Activated naive CD4-positive, alpha-beta T cell treated with anti-CD3 and anti-CD28 coated beads for 36 hours (primary cell): ENCODE measurements at places on chromosomes 7 and 10.

- DNase-seq, result no peak
Observed at GRCh38 chr10:1526436-1527055, 210.8 kb downstream of the ADARB2 start.

- DNase-seq, result no peak
Observed at GRCh38 chr10:114402871-114403540, 1.3 kb downstream of the AFAP1L2 start.

DNA sequence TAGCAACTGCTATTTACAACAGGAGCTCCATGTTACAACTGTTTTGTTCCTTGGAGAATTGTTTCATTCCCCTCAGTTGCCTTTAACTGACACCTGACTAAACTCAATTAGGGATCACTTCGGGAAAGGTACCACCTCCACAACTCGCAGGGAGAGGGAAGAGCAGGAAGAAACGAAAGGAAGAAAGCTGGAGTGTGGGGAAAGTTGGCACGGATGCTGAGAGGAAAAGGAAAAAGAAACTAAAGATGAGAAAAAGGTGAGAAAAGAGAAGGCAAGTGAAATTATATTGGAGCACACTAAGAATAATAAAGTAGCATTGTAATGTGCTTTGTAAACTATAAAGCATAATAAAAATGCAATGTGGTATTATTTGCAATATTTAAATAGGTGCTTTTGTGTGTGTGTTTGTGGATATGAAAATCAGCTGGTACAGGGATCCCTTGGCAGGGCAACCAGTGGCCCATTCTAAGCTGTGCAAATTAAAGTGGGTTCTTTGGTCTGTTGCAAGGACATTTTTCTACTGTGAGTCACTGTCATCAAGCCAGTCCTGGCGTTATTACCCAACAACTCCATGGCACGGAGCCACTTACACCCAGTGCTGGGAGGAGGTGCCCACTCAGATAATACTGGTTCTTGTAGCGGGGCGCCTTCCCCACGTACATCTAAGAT is 45.9 kb downstream of the HIPK2 start:
- no peak for DNase-seq

DNA sequence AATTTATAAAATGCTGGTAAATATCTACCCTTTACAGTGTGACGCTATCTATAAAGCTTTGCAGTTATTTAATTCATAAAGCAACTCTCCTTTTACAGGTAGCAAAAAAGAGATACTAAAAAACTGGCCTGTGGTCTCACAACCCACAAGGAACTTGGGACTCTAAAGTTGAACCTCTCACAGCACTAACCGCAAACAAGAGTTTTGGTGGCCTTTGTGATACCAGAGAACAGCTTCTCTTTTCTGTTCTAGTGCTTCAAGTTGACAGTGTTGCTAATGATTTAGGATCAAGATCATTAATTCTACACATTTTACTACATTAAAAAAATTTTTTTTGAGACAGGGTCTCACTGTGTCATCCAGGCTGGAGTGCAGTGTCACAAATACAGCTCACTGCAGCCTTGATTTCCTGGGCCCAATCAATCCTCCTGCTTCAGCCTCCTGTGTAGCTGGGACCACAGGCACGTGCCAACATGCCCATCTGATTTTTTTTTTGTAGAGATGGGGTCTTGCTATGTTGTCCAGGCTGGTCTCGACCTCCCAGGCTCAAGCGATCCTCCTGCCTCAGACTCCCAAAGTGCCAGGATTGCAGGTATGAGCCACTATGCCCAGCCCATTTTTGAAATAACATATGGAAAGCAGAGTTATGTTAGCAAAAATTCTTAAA is 56.0 kb upstream of the ST8SIA6 start:
- no peak for DNase-seq

GRCh38 chr7:18212758-18213157 is 185.1 kb upstream of the PRPS1L1 start:
- no peak for DNase-seq

GRCh38 chr7:148701414-148701813 is 2.7 kb downstream of the CUL1 start:
- DNase-seq, result no peak

GRCh38 chr10:48777110-48777509 is 92.4 kb downstream of the WDFY4 start:
- no peak for DNase-seq
